T-helper 17 cell (primary cell): ENCODE measurements at places on chromosomes 7 and 10.

GRCh38 chr7:131546583-131547141, 9.8 kb downstream of the PODXL start:
- peak; percentile 16 for DNase-seq

DNA sequence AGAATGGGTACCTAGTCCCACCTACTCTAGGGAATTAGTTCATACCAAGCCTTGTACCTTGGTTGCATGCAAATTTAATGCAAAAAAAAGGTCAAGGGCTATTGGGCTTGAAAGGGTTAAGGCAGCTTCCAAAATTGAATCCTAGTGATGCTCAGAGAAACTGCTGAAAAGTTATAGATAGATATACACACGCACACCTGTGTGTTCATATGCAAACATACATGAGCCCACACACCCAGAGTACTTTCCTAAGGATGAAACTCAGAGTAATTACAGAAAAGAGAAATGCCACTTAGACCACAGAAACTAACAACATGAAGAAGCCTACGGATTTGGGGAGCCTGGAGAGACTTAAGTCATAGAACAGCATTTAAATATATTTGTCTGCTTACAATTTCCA, 1.5 kb downstream of the SLC25A13 start:
- DNase-seq: no peak

- DNase-seq: no peak
Measured at GRCh38 chr10:127889605-127890195, 3.0 kb downstream of the CLRN3 start.

DNA sequence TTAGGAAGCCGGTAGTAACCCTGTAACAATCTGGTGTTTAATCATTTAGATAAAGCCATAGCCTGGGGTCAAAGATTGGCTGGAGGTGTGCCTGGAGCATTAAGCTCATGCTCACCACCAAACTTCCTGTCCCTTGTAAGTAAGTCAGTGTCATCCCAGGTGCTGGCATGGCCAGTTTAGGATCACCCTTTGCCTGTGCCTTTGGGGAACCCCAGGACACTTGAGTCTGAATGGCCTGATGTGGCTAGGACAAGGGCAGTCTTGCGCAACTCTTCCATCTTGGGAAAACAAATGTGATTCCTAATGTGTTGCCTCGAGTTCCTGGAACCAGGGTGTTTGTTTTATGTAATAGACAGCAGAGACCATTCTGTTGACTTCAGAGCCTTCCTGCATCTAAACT, 154.8 kb downstream of the GRK5 start:
- DNase-seq: no peak

DNA sequence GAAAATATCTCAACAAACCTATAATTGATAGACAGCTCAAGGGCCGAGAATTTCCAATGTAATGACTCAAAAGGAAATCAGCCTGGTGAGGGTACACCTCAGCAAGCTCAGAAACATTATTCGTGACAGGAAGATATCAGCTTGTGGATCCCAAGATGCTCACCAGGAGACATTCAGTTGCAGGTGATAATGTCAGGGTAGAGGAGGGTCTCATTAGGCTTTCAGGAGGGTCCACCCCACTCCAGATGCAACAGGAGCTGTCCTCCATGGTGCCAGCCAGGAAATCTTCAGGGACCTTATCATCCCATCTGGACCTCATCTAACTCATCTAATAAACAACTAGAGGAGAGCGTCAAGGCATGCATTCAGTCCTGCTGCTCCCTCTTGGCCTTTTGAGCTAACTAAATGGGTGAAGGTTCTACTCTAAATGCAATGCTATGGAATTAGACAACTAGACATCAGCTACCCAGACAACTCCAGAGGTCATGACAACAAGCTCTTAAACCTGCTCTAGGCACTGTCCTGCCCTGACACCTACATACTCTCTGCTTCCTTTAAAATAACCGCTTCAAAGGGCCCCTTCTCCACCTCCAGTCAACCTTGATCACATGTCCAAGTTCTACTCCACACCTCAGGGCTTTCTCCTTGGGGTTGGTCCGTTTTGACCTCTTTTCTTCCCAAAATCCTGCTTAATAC, 4.3 kb upstream of the GIMAP5 start:
- no peak for DNase-seq

DNA sequence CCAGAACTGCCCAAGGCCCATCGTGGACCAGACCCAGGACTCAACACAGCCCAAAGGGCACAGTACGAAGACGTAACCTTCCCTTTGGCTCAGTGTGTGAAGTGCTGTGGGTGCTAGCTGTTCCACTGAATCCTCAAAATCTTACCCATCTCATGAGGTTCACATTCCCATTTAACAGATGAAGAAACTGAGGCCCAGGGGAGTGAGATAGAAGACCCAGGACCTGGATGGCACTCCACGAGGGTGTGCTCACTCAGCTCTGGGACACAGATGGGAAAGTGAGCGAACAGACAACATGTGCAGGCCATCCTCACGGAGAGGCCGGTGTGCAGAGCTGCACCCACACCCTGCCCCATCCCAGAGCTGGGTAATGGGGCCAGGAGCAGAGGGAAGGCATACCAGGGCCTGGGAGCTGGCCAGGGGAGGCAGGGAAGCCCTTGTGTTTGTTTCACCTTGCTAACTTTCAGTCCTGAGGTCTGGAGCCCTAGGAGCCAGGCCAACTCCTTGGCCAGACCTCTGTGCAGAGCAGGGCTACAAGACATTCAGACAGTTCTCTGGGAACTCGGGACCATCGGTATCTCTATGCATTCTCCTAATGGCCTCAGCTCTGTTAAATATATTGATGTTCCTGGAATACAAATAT, 100.3 kb upstream of the ZMIZ1 start:
- DNase-seq: no peak

DNA sequence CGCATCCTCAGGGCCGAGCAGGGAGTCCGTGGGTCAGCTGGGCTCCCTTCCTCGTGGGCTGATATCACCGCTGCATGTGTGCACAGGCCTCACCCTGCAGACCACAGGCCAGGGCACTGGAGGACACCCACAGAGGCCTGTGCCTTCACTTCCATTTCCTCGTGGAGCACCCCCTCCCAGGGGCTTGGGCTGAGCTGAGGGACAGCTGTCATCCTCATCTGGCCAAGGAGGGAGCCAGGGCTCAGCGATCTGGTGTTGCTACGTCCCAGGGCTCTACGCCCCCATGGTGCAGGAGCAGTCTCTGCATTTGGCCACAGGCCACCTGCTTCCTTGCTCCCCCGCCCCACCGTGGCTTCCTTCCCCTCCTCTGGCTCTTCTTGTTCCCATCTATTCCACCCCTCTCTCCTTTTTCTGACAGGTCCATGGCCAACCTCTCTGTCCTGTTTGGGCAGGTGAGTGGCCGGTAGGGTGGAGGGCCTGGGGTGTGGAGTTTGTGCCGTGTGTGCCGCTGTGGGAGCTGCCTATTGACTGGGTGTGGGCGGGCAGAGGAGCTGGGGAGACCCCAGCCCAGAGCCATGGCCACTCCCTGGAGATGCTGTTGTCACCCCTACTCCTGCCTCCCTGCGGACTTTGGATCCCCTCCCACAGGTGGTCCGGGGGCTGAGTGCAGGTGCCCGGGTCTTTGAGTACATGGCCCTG, 8.3 kb upstream of the ASIC3 start:
- no peak for DNase-seq
